WTC11 (cell line): ENCODE measurements at places on chromosomes 4 and X. TPM values are rescaled to one million over a fixed set of nuclear protein-coding genes. Genes with fewer than 3 reads are reported as not detected.
A peak's percentile ranks its signal among the peaks of the same experiment; 100 is the strongest.

- H3K27me3 ChIP-seq: peaks cover 3% of the 10 kb centered on the region
- peaks cover 16% of the 10 kb centered on the region for H3K36me3 ChIP-seq
- no peak for DNase-seq
Measured at GRCh38 chr4:73315091-73315490, 56.5 kb upstream of the ANKRD17 start.

DCAF12L2 gene
- 0.52 to 0.73 TPM (median 0.57 TPM) in 3 replicates for total RNA-seq

- H3K27me3 ChIP-seq: no peaks in the 10 kb centered on the region; the same call in 1 of the 2 replicates
- H3K27ac ChIP-seq: no peak overlapping the region
- no peak overlapping the region for H3K4me3 ChIP-seq
Measured at GRCh38 chr4:184275766-184276165, 58.1 kb upstream of the ENPP6 start.

DNA sequence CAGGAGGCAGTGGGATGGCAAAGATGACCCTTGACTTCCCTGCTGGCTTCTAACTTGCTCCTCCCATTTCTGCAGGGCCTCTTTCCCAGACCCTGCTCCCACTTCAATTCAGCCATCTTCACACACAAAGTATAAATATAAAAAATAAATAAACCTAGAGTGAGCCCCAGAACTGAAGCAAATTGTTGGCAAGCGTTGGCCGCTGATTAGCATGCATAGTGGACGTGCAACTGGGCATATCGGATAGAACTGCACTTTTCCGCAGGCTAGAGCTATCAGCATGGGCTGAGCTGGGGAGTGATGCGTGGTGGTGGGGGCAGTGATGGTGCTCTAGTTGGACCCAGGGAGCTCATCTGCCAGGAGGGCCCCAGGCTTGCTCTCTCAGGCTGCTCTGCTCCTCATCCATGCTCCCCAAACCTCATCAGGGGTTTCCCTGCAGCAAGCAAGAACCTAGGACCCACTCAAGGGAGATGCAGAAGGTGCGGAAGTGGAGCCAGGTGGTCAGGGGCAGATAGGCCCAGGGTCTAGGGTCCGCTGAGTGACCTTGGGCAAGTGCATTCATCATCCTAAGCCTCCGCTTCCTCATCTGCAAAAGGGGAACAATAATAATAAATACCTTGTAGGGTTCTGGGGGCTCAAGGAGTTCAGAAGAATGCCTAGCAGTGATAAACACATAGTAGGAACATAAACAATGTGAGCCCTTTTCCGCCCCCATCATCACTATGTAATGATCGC lies 146.8 kb upstream of the PJA1 start:
- no peak for DNase-seq
- H3K27ac ChIP-seq: no peak overlapping the region
- H3K27me3 ChIP-seq: peaks cover 18% of the 10 kb centered on the region
- no peak overlapping the region for H3K4me3 ChIP-seq
- H3K4me1 ChIP-seq: peaks cover 42% of the 10 kb centered on the region
- no peaks in the 10 kb centered on the region for H3K36me3 ChIP-seq

DNA sequence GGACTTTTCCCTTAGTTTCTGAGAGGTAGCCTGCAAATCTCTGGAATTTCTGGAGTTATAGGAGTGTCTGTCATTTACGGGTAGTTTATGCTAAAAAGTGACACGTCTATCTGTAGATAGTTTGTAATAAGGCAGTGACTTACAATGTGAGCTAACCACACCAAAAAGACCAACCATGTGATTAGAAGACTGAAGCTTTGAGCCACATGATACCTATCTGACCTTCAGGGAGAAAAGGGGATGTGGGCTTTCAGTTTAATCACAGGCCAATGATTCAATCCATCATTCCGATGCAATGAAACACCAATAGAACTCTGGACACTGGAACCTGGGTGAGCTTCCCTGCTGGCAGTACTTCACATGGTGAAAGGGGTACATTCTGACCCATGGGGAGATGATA lies 254.6 kb upstream of the GK2 start:
- H3K27ac ChIP-seq: no peak overlapping the region
- H3K27me3 ChIP-seq: no peaks in the 10 kb centered on the region
- 0 out of 2 replicates have a peak, but pooled peaks cover 3% of the 10 kb centered on the region for H3K4me1 ChIP-seq
- H3K36me3 ChIP-seq: peaks cover 24% of the 10 kb centered on the region

DNA sequence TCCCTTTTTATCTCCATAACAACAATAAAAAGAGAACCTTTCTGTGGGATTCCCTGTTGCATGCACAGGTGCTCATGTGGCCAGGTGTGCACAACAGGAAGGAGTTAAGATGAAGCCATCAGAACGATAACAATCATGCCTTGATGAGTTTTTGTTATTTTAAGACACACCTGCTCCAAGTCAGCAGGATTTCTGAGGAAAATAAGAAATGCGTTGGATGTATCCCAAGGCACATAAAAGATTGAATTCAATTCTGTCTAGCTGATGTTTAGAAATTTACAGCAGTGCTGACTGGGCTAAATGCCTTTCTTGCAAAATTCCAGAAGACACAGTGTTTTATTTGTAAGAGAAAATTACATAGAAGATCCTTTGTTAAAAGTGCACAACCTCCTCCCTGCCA lies 1678.2 kb downstream of the ARAP2 start:
- H3K27ac ChIP-seq: peak overlapping the region; percentile 66; the same call in 1 of the 2 replicates
- H3K36me3 ChIP-seq: peaks cover 3% of the 10 kb centered on the region; the same call in 1 of the 2 replicates
- DNase-seq: no peak
- peaks cover 12% of the 10 kb centered on the region for H3K4me1 ChIP-seq

GRCh38 chr4:162356181-162356580 lies 192.4 kb upstream of the FSTL5 start:
- no peak for DNase-seq
- H3K4me3 ChIP-seq: no peak overlapping the region
- H3K36me3 ChIP-seq: no peaks in the 10 kb centered on the region
- peaks cover 7% of the 10 kb centered on the region for H3K4me1 ChIP-seq
- no peaks in the 10 kb centered on the region for H3K27me3 ChIP-seq
